CD8-positive, alpha-beta memory T cell (primary cell): ENCODE measurements at places on chromosomes 4 and X. TPM values are rescaled to one million over a fixed set of nuclear protein-coding genes. Genes with fewer than 3 reads are reported as not detected.

GRCh38 chr4:7075962-7076695, 8.3 kb upstream of the GRPEL1 start:
- no peak for DNase-seq

DNA sequence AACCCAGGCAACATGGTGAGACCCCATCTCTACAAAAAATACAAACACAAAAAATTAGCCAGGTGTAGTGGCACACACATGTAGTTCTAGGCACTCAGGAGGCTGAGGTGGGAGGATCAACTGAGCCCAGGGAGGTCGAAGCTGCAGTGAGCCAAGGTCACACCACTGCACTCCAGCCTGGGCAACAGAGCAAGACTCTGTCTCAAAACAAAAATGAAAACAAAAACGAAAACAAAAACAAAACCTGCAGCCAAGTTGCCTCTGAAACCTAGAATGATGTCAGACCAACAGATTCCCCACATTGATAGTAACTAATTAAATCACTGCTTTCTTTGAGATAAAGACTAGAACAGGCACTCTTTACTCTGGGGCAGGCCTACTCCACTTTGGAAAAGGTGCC, 104.5 kb downstream of the AMELX start:
- no peak for DNase-seq

MAGEB16 gene
- total RNA-seq, result not detected

ATP2B3 gene
- total RNA-seq, result not detected
